Activated B cell treated with CpG ODN at 0.5 μM for 24 hours (primary cell): ENCODE measurements at places on chromosomes 1 and 21. TPM values are rescaled to one million over a fixed set of nuclear protein-coding genes. Genes with fewer than 3 reads are reported as not detected.

Gene CENPF
- total RNA-seq = 4.0 and 4.1 TPM in 2 replicates

DNA sequence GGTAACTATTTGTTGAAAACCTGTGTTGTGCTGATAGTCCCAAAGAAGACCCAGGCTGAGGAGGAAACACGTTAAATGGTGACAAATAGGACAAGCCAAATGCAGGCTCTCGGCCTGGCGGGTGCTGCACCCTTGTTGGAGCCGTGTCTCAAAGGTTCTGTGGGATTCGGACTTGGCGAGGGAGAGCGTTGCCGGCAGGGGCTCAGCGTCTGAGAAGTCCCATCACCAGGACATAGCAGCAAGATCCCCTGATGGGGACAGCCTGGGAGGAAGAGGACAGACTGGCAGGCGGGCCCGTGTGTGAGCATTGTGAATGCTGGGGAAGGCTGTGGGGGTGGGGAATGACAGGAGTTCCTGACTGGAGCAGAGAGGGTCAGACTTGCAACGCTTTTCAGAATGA is 142.5 kb downstream of the PGBD5 start:
- no peak for DNase-seq

Gene NBPF19
- total RNA-seq = 39.3 and 39.8 TPM in 2 replicates

- DNase-seq = no peak
These were observed 2.2 kb downstream of the CREG1 start for GRCh38 chr1:167551362-167551761.

DNA sequence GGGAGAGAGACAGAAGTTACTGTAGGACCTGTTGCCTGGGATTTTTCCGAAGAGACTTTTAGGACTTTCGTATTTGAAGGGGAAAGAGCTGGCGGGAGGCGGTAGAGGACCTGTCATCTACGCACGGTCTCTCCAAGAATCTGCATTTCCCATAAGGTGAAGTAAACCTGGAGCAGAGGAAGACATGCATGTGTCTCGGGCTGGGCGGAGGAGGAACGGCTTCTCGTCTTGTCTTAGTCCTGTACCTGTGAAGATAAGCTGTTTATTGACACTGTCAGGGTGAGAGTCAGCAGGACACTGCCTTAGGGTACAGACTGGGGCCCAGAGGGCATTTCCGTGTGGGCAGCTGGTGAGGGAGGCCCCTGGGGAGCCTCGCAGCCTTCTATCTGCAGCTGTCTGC is 123.4 kb upstream of the COL6A1 start:
- no peak for DNase-seq

- no peak for DNase-seq
These were observed 64.7 kb downstream of the S1PR1 start for GRCh38 chr1:101301446-101302057.

GRCh38 chr1:178690496-178690895 is 34.5 kb upstream of the RALGPS2 start:
- DNase-seq = no peak

DNA sequence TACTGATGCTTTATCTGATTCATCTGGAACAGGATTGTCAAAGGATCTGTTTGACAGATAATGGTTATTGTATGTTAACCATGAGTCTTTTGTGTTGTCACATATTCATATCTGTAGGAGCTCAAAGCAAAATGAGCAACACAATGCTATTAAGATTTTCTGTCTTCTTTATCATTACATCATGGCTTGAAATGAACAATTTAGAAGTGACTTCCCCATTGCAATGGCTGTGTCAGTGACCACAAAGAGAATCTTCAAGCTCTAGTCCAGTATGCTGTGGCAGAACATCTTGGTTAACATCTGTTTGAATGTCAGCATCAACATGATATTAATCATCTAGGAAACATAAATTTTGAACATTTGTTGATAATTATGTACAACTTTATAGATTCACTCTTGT is 1148.5 kb downstream of the PLA2G4A start:
- no peak for DNase-seq

Gene KCNE2
- not detected in 2 replicates for total RNA-seq

DNA sequence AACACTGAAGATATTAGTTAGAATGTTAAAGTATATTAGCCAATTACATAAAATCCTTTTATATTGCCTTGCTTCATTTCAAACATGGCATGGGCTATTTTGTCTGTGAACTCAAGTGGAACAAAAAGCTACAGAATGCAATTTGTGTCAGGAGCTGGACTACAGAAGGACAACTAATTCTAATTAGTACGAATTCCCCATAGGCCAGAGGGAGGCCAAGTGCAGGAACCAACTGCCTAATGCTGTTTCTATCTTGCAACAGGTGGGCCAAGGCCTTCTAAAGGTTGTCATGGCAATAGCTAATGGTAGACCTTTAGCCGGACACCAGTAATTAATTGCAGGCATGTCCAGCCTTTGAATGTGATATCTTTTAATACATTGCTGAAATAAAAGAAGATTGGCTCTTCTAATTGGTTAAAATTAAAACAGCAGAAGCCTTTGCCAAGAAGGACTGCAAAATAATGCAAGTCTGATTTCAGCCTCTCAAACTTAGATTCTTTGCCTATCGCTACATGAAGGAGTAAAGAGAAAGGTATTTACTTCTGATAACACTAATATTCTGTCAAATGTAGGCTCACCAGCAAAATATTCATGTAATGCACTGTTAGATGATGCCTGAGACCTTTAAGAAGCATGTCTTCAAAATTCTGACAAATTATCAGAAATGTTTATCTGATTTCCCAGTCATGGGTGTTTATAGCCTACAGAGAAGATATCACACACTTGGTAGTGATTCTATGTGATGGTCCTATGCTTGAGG is 232.1 kb downstream of the LMO4 start:
- DNase-seq = no peak

- no peak for DNase-seq
These were observed 1.4 kb upstream of the CFAP298 start for GRCh38 chr21:32613436-32614043.

Gene DNMT3L
- not detected in 2 replicates for total RNA-seq

DNA sequence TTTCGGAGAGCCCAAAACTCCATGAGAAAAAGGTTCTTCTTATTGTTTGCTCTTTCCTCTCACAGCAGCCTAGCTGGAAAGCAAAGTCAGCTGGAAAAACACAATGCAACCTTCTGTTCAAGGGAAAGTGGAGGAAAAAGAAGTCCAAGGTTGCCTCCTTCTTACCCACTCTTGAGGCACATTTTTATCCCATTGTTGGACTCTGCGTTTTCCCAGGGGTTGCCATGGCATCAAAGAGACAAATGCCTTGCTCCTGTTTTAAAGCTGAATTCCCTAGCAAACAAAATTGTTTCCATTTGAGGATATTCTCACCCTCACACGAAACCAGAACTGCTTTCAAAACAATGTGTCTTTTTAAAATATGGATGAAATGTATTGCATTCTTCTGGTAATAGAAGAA is 45.1 kb upstream of the PALMD start:
- no peak for DNase-seq

Gene MPZ
- total RNA-seq = 5.8 and 6.6 TPM in 2 replicates

DNA sequence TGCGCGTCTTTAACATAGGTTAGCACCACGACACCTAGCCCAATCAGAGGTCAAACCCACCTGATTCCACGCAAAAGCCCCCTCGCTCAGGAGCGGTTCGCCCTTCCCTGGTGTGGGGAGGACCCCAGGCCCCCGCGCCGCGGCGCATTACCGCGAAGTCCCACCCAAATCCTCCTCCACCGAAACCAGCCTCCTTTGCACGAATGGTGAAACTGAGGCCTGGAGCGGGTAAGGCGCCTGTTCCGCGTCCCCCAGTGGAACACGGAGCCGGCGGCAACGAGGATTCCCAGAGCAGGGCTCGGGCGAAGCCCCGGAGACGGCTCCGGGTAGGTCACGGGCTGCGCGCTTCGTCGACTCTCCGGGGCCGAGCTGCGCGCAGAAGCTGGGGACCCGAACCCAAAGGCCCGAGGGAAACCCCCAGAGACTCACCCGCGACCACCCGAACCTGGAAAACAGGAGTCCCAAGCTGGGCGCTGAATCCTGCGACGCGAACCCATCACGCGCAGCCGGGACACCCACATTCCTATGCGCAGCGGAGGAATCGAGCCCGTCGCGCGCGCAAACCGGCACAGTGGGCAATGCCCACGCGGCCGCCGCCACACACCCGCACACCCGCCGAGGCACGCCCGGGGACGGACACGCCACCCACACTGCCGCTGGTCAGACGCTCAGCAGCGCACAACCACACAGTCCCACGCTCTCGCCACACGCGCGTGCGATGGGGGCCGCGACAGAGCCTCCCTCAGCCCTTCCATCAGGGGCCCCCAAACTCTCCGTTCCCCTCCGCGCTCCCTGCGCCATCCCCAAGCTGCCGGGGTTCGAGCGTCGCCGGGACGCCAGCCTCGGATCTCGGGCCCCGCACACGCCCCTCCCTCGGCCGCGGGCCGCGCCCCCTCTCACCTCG is 507 bp downstream of the GLIS1 start:
- DNase-seq = peak; percentile 18

Gene IGSF8
- total RNA-seq = 25.4 and 27.9 TPM in 2 replicates

Gene PCNT
- 39.7 and 40.9 TPM in 2 replicates for total RNA-seq

DNA sequence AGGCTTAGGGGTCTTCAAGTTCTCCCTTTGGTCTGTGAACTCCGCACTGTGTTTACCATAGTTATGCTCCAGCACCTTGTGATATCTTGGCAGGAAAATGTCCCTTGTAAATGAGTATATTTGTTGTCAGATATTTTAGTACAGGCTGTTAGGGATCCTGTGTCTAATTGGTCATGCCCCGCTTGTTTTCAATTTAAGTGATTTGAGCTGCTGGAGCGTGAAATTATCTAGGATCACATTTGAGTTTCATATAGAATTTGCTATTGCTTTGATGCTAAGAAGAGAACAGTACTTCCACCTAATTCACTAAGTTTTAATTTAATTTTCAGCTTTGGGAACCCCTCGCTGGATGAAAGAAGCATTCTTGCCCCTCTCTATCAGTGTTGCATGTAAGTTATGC is 15.4 kb upstream of the TOR3A start:
- DNase-seq = no peak

DNA sequence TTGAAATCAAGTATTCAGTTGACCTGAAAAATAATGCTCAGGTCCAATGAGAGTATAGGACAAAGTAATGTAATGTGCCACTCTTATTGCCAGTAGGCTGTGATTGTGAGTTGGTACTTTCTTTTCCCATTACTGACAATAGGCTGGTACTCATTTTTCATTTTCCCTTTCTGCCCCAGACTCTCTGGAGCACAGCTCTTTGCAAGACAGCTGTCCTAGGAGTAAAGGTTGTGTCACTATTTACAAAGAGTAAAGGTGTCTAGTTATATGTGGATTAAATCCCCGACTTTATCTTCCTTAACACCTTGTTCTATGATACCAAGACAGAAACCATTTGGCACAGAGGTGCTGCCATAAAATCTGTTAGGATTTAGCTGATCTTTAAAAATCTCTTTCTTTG is 32.3 kb upstream of the RASAL2 start:
- no peak for DNase-seq

GRCh38 chr1:184555665-184556641 is 169.1 kb downstream of the C1orf21 start:
- DNase-seq = no peak

DNA sequence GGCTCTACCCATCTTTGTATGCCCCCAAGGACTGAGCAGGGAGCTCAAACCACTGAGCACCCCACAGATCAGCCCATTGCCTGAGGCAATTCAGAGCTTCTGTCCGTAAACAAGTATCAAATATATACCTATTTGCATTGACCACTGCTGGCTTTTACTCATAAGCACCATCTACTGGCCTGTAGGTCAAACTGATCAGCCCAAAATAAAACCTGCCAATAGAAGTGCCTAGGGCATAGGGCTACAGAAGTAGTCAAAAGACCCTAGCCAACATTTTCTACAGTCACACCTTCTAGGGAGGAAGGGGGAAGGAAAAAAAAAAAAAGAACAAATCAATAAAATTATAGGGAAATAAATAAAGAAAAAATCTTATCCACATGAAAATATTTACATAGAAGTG is 5.3 kb upstream of the LCE3D start:
- no peak for DNase-seq

Gene DNAI4
- 0.75 and 3.4 TPM in 2 replicates for total RNA-seq

Gene GLMN
- total RNA-seq = 11.1 and 14.7 TPM in 2 replicates

DNA sequence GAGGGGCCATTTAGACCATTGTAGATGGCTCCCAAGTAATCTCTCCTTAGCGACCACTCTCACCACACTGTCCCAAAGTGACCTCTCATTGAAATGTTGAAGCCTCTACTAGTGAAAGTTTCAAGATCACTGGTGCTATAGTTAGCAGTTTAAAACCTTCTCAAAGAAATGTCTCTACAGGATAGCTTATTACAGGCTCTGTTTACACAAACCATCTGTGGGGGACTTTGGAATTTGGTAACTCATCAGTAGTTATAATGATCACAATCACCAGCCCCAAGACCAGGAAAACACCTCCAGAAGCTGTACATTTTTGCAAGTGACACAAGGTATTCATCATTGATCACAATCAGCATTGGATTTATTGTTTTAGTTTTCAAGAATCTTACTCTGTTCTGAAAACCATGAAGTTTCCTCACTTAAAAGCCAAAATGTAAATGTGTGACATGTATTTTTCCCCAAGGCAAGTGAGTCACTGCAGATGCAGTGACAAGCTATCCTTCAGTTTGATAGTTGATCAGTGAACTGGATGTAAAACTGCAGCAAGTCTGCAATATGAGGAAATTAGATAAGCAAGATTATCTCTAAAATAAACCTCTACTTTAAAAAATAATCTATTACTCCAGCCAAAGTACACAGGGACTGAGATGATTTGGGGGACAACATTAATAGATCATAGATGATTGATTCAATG is 41.9 kb downstream of the C21orf91 start:
- DNase-seq = no peak

- DNase-seq = no peak
These were observed 51.4 kb downstream of the GRIK1 start for GRCh38 chr21:29888437-29888836.

Gene UTS2
- total RNA-seq = 4.1 and 5.9 TPM in 2 replicates

- no peak for DNase-seq
These were observed 38.0 kb downstream of the LDLRAD2 start for GRCh38 chr1:21849909-21850576.

Gene PPIAL4G
- 0.42 and 0.62 TPM in 2 replicates for total RNA-seq

DNA sequence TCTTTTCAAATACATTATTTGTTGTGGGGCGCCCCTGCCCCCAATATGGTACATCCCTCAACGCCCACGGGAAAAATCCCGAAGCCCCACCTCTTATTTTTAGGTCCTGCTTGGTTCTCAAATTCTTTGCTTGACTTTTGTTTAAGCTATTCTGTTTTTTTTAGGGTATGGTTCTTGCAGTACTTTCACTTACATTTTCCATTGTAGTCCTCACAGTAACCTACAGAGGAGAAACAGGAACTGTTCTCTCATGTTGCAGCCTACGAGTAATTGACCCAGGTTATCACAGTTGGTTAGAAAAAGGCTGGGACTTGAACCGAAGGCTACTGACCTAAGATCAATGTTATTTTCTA is 697 bp upstream of the C21orf91 start:
- no peak for DNase-seq

Gene FNBP1L
- 3.3 and 3.4 TPM in 2 replicates for total RNA-seq
